ENCODE measurements at places on chromosomes 2 and 18.

GRCh38 chr2:207748993-207749392, 20.7 kb downstream of the FZD5 start:
- no peak for DNase-seq

- no peak for DNase-seq
Measured at GRCh38 chr2:217899231-217900009, 103.4 kb downstream of the TNS1 start.

- DNase-seq = no peak
Measured at GRCh38 chr2:9737053-9737875, 106.0 kb upstream of the TAF1B start.

GRCh38 chr2:144358979-144359541, 160.9 kb downstream of the ZEB2 start:
- no peak for DNase-seq

GRCh38 chr2:33541243-33541642, 57.9 kb downstream of the FAM98A start:
- DNase-seq = no peak

GRCh38 chr18:68766433-68766832, 31.4 kb upstream of the CCDC102B start:
- DNase-seq = no peak

DNA sequence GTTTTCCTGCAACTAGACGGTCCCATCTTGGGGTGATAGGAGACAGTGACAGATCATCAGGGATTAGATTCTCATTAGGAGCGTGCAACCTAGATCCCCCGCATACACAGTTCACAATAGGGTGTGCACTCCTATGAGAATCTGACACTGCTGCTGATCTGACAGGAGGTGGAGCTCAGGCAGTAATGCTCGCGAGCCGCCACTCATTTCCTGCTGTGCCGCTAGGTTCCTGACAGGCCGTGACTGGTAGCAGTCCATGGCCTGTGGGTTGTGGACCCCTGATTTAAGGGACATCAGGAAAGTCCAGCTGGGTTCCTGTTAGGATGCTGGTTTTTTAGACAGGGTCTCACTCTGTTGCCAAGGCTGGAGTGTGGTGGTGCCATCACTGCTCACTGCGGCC, 48.7 kb downstream of the PTPRM start:
- no peak for DNase-seq

GRCh38 chr2:160372585-160372984, 121.0 kb downstream of the RBMS1 start:
- DNase-seq = no peak

- no peak for DNase-seq
Measured at GRCh38 chr2:143736904-143737303, 607.7 kb downstream of the ARHGAP15 start.

DNA sequence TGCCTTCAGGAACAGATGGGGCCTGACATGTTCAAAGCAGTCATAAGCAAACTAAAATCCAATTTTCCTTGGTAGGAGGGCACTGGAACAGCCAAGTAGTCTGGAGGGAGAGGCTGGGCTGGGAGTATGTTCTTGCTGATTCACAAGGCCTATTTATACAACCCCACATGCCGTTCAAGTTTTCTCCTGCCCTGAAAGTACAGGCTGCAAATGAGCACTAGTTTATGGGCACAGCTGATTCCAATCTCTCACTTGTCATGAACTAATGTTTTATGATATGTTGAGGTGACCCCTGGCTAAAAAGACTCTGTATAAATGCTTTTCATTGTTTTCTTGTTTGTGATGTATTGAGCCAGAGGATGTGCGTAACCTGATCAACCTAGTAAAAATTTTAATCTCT, 183.4 kb upstream of the SRD5A2 start:
- DNase-seq = no peak

- DNase-seq = no peak
Measured at GRCh38 chr2:56229397-56230060, 45.7 kb downstream of the CCDC85A start.

- DNase-seq = no peak
Measured at GRCh38 chr2:16588565-16588964, 77.1 kb downstream of the CYRIA start.

- DNase-seq = no peak
Measured at GRCh38 chr18:12579775-12580174, 78.1 kb downstream of the SPIRE1 start.

GRCh38 chr2:152097801-152098495, 896 bp downstream of the CACNB4 start:
- DNase-seq = no peak

- DNase-seq = peak; percentile 35
Measured at GRCh38 chr2:160210599-160211138, 10.6 kb upstream of the ITGB6 start.

GRCh38 chr2:105766300-105766866, 21.7 kb downstream of the NCK2 start:
- no peak for DNase-seq

DNA sequence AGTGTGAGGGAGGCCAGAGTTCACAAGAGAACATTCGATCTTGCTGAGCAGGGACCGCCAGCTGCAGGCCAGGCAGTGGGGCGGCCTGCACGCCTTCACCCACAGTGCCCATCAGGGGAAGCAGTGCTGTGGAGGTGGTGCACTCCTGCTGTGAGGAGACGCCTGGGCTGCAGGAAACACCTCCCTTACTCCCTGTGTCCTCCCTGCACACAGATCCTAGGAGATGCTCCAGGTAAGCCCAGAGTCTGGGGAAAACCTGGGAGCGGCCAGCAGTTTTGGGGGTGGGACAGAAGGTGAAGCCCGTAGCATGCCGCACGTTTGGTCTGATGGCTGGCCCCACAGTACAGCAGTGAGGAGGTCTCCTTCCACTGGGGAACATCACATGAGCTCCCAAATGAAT, 180.8 kb upstream of the RAB6C start:
- DNase-seq = no peak

DNA sequence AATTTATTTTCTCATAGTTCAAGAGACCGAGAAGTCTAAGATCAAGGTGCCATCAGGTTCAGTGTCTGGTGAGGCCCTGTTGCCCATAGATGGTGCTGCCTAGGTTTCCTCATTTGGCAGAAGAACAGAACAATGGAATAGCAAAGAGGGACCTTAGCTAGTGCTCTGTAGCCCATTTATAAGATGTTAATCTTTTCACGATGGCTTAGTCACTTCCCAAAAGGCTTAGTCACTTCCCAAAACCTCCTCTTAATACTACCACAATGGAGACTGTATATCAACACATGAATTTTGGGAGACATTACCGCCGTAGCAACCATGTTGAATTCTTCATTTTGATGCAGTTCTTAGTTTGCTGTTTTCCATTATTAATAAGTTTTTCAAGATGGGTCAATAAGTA, 246.3 kb upstream of the NRP2 start:
- no peak for DNase-seq

GRCh38 chr2:65232636-65233035, 5.0 kb downstream of the ACTR2 start:
- no peak for DNase-seq

DNA sequence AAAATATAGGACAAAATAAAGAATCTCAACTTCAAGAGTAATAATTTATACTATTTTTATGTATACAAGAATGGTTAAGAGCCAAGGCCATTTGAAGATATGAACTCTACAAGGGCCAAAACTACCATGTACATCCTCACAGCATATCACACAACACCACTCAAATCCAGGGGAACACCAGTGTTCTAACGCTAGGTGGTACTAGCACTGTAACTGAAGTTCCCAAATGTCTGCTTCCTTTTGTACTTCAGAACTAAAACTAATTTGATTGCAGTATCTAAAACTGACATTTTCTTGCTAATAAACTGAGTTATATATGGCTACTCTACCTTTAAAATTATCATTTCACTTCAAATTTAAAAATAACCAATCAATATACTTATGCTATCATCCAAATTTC, 47.0 kb downstream of the REV1 start:
- DNase-seq = no peak

DNA sequence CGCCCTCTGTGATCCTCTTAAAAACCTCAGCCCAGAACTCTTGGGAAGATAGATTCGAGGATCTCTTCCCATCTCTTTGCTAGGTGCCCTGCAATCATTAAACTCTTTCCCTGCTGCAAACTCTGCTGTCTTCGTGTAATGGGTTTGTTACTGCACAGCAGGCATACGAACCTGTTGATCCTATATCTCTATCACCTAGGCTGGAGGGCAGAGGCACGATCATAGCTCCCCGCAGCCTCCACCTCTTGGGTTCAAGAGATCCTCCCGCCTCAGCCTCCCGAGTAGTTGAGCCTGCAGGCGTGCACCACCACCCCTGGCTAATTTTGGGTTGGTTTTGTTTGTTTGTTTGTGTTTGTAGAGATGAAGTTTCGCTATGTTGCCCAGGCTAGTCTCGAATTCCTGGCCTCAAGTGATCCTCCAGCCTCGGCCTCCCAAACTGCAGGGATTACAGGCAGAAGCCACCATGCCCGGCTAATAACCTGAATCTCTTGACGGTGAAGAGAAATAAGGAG, 493 bp upstream of the BBS5 start:
- no peak for DNase-seq

- DNase-seq = no peak
Measured at GRCh38 chr2:20667531-20668401, 822 bp downstream of the GDF7 start.

DNA sequence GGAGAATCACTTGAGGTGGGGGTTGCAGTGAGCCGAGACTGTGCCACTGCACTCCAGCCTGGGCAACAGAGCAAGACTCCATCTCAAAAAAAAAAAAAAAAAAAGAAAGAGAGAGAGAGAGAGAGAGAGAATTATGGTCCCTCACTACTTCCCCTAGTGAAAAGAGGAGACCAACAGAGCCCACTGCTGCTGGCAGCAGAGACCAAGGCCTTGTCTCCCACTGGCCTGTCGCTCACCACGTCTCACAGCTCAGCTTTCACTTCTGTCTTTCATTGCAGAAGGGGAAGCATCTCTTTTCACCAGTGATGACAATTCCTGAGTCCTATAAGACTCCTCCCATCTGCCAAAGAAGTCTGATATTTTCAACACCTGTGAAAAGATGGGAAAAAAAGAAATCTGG, 81.3 kb downstream of the CLHC1 start:
- DNase-seq = no peak

GRCh38 chr2:153391131-153391530, 87.4 kb downstream of the RPRM start:
- DNase-seq = no peak

- no peak for DNase-seq
Measured at GRCh38 chr2:42859006-42859552, 66.7 kb upstream of the HAAO start.

DNA sequence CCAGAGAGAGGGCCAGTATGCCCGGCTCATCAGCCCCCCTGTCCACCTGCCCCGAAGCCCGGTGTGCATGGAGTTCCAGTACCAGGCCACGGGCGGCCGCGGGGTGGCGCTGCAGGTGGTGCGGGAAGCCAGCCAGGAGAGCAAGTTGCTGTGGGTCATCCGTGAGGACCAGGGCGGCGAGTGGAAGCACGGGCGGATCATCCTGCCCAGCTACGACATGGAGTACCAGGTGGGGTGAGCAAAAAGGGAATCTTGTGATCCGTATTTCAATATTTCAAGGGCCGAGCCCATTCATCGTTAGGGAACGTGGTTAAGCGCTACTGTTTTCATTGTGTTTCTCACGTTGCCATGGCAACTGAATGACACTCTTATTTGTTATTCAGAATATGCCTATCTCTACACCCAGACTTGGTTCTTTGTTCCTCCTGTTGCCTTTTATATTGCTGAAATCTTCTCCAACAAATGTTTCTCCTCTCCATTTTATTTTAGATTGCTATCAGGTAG, 81.5 kb downstream of the NRP2 start:
- no peak for DNase-seq

GRCh38 chr2:111190816-111191540, 70.3 kb downstream of the BCL2L11 start:
- no peak for DNase-seq

- DNase-seq = no peak
Measured at GRCh38 chr2:16487686-16488085, 177.9 kb downstream of the CYRIA start.

DNA sequence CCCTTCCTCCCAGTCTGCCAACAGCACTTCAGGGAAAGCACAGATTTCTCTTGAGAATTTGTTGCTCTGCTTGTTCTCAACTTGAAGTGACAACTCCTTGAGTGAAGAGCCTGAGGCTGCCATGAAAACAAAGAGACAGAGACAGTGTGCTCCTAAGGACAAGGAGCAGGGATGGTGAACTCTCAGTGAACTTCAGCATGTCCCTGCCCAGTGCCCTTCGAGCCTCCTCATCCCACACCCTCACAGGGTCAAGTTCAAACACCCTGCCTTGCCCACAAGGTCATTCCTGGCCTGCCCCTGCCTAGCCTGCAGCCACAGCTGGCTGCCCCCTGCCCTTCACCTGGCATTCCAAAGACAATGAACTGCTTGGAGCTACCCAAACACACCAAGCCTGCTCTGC, 343.5 kb upstream of the KLHL29 start:
- no peak for DNase-seq

DNA sequence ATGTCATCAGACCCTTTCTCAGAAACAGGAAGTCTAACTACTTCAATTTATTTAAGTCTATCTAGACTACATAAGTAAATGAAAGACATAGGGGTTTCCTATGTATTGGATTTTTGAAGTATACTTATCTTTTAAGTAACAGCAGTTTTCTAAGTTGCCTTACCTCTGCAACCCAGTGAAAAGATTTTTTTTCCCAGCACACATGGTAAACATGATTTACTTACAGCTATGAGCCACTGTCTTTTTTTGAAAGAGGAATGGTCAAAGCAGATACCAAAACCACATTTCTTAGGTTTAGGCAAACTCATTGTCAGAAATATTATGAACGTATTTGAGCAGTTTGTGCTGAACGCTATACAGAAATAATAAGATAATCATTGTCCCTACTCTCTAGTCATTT, 78.7 kb upstream of the OTX1 start:
- DNase-seq = no peak

DNA sequence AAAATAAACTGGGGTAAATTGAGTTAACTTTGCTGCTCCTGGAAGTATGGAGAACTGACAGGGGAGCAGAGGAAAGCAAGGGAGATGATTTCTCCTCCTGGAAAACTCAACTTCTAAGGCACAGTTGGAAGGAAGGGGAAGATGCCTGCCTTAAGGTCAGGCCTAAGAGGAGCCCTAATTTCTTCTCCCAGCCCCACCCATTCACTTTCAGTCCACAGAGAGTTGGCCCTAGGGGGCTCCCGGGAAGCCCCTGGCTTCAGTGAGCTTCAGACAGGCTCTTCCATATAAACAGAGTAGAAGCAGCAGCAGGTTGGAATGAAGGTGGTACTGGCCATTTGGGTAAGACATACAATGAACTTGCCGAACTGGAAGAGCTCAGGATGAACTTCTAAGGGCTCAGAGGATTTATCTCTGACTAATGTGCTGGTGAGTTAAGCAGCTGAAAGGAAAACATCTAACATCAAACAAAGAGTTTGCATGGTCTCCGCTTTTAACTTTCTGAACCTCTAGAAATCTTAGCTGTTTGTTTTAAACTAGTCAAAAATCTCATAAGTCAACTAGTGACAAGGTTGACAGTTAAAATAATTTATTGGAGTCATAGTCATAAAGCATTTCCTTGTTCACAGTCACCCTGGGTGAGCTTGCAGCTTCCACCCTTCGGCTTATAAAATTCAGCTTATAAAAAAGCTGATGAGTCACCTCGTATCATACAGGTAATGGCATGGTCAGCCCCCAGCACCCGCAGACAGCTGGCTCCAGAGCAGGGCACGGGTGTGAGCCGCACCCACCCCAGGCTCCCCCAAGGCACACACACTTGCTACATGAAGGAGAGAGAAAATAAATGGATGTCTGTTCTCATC, 9.8 kb downstream of the MALL start:
- no peak for DNase-seq
